ENCODE measurements at places on chromosomes 2 and 18. TPM values are rescaled to one million over a fixed set of nuclear protein-coding genes. Genes with fewer than 3 reads are reported as not detected.

The ANKRD36 gene
- total RNA-seq, result 3.0 TPM

The TUBA3E gene
- total RNA-seq, result not detected

The TEX44 gene
- total RNA-seq, result not detected

The SPATA3 gene
- total RNA-seq, result not detected

The MC4R gene
- total RNA-seq, result not detected

The UGT1A3 gene
- not detected for total RNA-seq

The ANKRD36C gene
- 7.1 TPM for total RNA-seq

The MDH1B gene
- 1.2 TPM for total RNA-seq

The LYG2 gene
- not detected for total RNA-seq

The RGPD6 gene
- total RNA-seq, result 13.3 TPM

DNA sequence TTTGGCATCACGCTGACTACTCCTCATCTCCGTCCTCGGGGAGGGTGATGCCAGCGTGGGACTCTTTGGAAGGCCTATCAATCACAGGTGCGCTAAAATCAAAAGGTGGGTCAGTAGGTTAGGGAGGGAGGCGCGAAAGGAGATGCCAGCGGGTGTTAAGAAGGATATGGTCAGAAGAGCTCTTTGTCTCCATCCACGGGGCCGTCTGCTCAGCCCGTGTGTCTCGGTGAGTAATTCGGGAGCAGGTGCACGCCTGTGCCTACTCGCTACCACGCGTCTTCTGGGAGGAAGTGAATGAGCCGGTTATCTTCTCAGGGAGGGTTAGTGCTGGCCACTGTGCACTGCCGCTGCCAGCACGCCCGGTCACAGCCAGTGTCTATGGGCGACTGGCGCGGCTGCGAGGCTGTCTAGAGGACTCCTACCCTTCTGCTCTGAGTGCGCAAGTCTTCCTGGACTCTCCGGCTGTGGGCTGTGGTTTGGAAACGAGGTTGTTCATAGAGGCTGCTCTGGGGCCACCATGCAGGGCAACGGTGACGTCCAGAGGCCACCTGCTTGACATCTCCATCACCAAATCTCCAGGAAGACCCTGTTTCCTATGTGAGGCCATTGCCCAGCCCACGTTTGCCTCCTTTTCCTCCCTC is 153.4 kb downstream of the MBP start:
- DNase-seq, result no peak

DNA sequence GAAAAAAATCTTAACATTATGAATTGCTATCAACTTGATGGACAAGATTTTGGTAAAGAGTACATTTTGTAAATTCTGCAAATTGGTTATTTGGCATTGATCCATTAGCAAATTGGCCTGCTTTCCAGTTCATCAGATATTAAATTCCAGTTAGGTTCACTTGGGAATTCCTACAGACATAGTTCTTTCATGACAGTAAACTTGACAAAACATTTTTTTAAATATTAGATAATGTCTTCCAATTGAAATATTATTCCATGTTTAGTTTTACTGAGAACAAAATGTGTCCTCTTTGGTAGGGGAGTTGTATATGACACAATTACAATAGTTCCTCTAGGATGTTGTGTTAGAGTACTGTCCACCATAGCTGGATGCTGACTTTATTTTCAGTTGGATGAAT is 141.9 kb downstream of the LCLAT1 start:
- no peak for DNase-seq

GRCh38 chr2:30272761-30273573 is 41.6 kb downstream of the LBH start:
- DNase-seq, result peak; percentile 92

DNA sequence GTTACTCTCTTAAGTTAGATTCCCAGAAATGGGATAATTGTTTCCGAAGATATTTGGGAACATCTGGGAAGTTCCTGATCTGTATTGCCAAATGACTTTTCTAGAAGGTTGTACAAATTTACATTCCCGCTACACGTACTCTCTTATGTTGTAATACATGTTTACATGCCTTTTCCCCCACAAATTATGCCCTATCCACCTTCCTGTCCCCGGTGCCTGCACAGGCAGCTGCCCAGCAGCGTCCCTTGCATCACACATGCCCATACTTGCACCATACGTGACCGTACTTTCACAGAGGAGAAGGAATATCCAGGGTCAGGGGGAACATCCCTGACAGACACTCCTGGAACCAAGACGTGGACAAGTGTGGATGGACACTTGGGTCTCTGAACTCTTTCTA is 24.2 kb upstream of the KLF11 start:
- DNase-seq, result no peak

DNA sequence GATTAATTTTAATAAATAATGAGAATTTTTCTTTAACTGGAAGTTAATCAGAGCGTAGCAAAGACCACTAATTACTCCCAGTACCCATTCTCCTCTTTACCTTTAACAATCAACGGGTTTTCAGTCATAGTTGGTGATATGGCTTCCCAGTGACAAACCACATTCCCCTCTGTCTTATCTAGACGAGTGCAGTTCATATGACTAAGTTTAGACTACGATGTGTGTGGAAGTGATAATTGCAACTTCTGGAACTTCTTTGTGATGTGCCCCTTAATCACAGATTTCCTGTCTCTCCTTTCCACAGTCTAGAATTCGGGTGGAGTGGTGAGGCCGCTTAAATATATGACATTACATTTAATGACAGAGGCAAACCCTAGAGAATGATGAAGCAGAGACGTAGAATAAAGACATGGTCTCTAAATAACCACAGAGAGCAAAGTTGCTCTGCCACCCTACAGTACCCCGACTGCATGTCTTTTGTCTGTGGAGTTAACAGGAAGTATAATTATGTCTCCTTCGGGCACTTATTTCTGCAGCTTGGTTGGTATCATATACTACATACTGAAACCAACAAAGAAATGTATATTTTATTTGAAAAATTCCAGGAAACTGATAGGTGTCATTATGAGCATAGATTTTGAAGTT is 693.3 kb upstream of the CDH7 start:
- no peak for DNase-seq

- DNase-seq, result peak; percentile 2
These were observed 365.1 kb upstream of the NETO1 start for GRCh38 chr18:73232933-73233332.

DNA sequence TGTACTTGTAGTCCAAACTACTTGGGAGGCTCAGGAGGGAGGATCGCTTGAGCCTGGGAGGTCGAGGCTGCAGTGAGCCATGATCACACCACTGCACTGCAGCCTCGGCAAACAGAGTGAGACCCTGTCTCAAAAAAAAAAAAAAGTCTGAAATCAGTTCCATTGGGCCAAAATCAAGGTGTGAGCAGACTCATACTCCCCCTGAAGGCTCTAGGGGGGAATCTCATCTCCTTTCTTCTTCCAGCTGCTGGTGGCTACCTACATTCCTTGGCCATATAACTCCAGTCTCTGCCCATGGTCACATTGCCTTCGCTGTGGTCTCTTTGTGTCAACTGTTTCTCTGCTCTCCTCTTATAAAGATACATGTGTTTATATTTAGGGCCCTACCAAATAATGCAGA is 234.0 kb downstream of the LRRTM1 start:
- no peak for DNase-seq

DNA sequence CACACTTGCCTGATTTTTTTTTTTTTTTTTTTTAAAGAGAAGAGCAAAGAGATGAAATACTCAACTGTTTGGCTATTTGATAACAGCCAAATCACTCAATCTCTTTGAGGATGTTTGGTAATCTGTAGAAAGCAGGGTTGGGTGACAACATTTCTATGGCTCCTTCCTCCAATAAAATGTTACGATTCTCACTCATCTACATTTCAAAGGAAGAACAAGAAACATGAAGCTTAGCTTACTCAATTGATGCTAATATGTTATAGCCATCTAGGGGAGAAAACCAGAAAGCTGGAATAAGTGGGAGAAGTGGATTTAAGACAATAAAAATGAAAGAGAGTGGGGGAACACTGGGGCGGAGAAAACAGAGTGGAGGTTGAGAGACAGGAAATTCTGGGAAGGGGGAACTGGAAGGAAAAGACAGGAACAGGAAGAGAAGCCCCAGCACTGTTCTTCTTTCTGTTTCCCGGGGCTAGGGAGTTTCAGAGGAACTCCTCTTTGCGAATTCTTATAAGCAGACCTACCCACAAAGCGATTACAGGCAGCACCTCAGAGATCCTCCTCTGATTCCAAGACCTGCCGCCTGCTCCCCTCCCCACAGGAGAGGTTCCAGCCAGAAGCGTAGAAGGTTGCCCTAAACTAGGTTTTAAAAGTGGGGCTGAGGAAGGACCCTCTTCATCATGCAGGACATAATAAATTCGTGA is 13.3 kb downstream of the ST3GAL5 start:
- DNase-seq, result no peak

- peak; percentile 76 for DNase-seq
These were observed 140.3 kb downstream of the NRP2 start for GRCh38 chr2:205822579-205822978.

DNA sequence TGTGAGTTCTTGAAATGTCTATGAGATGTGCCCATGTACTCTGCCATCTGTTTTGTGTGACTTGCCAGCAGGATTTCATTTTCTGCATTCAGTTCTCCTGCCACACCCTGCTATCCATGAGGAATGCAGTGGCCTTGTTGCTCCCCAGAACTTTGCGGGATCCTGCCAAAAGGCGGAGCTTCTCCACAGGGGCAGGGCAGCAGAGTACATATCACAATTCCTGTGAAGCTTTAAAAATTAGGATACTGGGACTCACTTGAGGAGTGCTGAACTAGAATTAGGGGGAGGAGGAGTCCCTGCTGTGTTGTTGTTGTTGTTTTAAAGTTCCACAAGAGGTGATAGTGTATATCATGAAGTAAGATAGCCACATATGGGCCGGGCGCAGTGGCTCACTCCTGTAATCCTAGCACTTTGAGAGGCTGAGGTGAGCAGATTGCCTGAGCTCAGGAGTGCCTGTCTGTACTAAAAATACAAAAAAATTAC is 76.4 kb downstream of the TANC1 start:
- peak; percentile 61 for DNase-seq

DNA sequence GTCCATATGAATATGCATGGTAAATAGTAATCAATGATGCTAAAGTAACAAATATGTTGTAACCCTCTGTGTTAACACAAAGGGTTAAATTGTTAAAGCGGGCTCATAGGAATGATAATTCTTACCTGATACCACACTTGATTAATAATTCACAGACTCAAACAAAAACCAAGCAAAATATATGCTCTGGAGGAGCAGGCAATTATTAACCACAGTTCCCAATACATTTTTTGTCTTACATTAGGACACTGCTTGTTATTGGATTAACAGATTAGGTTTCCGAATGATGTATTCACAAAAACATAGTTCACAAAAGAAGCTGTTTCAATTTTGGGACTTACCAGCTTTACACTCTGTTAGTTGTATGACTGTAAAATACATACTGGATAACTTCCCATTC is 300.9 kb upstream of the LRRTM4 start:
- DNase-seq, result no peak

DNA sequence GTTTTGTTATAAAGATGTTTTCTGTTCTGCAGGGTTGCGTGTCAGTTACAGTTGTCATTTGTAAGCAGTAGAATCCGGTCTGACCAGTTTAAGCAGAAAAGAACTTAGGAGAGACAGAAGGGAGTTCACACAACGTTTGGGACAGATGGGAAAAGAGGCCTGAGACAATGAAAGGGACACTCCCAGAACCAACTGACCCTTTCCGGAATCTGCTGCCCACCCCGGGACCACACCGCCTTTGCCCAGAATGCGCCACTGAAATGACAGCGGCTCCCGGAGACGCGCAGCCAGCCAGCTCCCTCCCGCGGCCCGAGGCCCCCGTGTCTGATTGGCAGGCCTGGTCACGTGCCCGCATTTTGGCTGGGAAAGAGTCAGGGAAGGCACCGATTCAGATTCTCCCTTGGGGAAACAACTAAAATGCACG is 244.6 kb downstream of the BCL2 start:
- no peak for DNase-seq

DNA sequence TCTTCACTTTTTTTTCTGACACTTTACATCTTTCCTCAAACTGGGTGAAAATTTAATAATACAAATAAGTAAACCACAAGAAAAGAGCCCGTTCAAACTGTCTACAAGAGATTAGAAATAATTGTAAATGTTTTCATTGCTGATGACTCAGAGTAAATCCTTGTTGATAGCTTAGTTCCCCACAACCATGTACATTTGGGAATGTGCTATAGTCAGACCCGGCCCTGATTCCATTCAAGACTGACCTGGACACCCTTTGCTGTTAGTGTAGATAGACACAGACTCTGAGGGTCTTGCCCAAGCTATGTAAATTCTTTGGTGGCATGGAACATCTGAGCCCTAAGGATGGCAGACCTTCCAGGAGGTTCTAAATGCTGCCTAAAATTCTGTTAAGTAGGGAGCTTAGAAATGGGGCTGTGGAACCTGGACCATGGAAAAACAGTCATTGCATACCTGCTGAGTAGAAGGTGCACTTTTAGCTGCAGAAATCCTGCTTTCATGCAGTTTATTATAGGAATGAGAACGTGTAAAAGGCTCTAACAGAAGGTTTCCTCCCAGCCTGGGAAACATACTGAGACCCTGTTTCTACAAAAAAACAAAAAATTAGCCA is 3.7 kb downstream of the MALT1 start:
- DNase-seq, result peak; percentile 66

DNA sequence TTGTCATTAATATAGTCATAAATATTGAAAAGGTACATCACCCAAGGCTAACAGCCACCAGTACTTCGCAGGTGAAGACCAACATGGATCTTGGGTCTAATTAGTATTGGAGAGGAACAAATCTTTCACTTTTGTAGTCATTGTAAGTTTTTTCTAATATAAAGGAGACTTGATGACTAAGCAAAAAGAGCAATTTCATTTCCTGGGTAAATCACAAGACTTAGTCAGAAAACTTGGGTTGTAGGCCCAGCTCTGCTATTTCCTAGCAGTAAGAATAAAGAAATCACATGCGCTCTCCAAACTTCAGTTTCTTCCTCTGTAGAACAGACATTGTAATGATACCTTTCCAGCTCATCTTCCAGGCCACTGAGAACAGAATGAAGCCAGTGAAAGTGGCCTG is 40.9 kb downstream of the NRP2 start:
- no peak for DNase-seq

Measured in M059J (cell line).